Activated B cell treated with CpG ODN at 0.5 μM for 24 hours (primary cell): ENCODE measurements at places on chromosomes 4 and X.
A peak's percentile ranks its signal among the peaks of the same experiment; 100 is the strongest.

- DNase-seq: no peak
- no peak overlapping the region for H3K27ac ChIP-seq
- H3K4me3 ChIP-seq: peak overlapping the region; percentile 94
These were observed 2.8 kb downstream of the ACSL1 start for GRCh38 chr4:184823014-184823413.

- no peak overlapping the region for H3K4me3 ChIP-seq
- H3K36me3 ChIP-seq: no peaks in the 10 kb centered on the region
- DNase-seq: no peak
- H3K27me3 ChIP-seq: peaks cover 3% of the 10 kb centered on the region
- H3K4me1 ChIP-seq: no peaks in the 10 kb centered on the region
- no peak overlapping the region for H3K27ac ChIP-seq
These were observed 50.9 kb downstream of the ABCG2 start for GRCh38 chr4:88107406-88108107.

GRCh38 chr4:15963001-15963451, at the start of gene FGFBP2:
FGFBP2 (minus strand) TSS chr4:15963175; CDS start chr4:15963129, 46 bp downstream.
- DNase-seq: no peak
- H3K4me3 ChIP-seq: no peak within 1 kb of the TSS
- H3K4me1 ChIP-seq: peaks cover 9% of the 10 kb centered on the region
- H3K36me3 ChIP-seq: no peaks in the 10 kb centered on the region
- H3K27ac ChIP-seq: no peak within 1 kb of the TSS

GRCh38 chr4:5592272-5592671, 116.1 kb downstream of the EVC2 start:
- H3K27me3 ChIP-seq: no peaks in the 10 kb centered on the region
- no peak for DNase-seq
- no peak overlapping the region for H3K27ac ChIP-seq
- no peaks in the 10 kb centered on the region for H3K4me1 ChIP-seq

DNA sequence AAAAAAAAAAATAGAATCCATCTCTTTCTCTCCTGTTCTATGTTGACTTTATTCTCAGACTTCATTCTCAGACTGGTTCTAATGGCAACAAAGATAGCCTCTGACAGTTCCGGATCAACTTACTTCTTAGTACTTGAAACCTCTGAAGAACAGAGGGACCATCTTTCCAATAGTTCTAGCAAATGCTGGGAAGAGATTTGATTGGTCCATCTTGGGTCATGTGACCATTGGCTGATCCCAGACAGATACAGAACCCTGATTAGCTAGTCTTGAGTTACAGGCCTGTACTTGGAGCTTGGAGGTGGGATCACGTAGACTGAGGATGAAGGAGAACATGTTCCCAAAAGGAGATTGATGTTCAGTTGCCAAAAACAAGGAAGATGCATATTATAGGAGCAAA, 66.9 kb upstream of the STIM2 start:
- no peak overlapping the region for H3K27ac ChIP-seq
- peaks cover 4% of the 10 kb centered on the region for H3K27me3 ChIP-seq
- no peaks in the 10 kb centered on the region for H3K36me3 ChIP-seq
- no peak for DNase-seq
- peaks cover 2% of the 10 kb centered on the region for H3K4me1 ChIP-seq
- no peak overlapping the region for H3K4me3 ChIP-seq

DNA sequence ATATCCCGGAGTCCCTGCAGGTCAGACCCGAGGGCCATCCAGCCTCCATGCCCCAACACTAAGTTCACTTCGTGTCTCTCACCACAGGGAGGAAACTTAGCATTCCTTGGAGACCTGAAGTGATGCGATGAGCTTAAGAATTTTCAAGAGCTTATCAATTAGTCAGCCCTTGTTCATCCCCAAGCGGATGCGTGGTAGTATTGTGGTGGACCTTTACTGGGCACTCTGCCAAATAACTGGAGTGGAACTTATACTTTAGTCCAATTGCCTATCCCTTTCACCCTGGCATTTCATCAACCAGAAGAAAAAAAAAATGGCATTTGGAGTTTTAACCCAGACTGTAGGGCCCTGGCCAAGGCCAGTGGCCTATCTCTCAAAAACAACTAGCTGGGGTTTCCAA, 137.1 kb downstream of the RELL1 start:
- no peak overlapping the region for H3K27ac ChIP-seq
- peaks cover 2% of the 10 kb centered on the region for H3K36me3 ChIP-seq
- DNase-seq: no peak
- H3K4me3 ChIP-seq: no peak overlapping the region
- peaks cover 1% of the 10 kb centered on the region for H3K27me3 ChIP-seq
- no peaks in the 10 kb centered on the region for H3K4me1 ChIP-seq

DNA sequence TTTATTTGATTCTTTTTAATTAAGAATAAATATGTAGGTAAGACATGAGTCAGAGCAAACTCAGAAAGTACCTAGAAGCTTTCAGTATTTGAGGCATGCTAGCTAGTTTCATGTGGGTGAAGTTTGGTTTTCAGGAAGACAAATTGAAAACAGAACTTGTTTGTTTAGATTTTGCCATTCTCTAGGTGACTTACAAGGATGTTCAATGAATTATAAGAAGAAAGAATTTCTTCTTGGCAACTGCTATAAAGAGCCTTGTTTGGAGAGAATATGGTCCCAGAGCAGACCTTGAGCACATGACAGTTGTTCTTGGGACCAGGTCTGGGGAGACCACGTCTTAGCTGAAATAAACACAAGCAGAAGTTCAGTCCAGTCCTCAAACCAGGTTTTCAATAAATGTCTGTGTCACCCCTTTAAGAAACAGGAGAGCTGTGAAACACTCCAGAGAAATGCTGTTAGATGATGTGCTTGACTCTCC, 38.0 kb upstream of the IL21 start:
- H3K27ac ChIP-seq: no peak overlapping the region
- H3K4me3 ChIP-seq: no peak overlapping the region
- no peaks in the 10 kb centered on the region for H3K4me1 ChIP-seq
- H3K36me3 ChIP-seq: no peaks in the 10 kb centered on the region
- H3K27me3 ChIP-seq: peaks cover 6% of the 10 kb centered on the region
- DNase-seq: no peak

DNA sequence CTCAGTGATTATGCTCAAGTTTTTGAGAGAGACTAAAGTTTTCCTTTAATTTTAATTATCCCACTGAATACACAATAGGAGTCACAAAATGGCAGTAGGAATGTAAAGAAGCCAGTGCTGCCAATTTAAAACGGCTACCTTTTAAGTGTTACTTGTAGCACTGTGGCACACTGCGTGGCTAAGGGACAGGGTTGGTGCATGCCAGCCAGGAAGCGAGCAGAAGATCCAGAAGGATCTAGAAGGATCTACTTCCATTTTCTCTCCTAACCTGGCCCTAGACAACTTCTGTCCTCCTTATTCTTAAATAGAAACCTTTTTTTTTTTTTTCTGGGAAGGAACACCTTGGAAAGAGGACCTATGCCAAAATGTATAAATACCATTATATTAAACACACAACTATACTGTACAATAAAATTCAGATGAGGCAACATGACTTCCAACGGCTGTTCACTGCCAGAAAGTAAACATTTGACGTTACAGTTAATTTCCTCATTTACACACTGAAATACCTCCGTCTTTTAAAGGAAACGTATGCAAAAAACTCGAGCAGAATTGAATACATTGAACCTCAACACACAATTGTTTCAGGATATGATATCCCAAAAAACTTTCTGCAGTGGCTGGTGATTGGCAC, 2.7 kb downstream of the USP26 start:
- no peak for DNase-seq
- no peaks in the 10 kb centered on the region for H3K27me3 ChIP-seq
- no peaks in the 10 kb centered on the region for H3K36me3 ChIP-seq
- H3K4me1 ChIP-seq: no peaks in the 10 kb centered on the region

GRCh38 chr4:1515763-1516162, 109.5 kb upstream of the NKX1-1 start:
- no peak for DNase-seq
- peaks cover 19% of the 10 kb centered on the region for H3K27me3 ChIP-seq

GRCh38 chr4:26648260-26648659, 64.4 kb downstream of the TBC1D19 start:
- no peaks in the 10 kb centered on the region for H3K27me3 ChIP-seq
- H3K36me3 ChIP-seq: peaks cover 9% of the 10 kb centered on the region
- H3K4me1 ChIP-seq: no peaks in the 10 kb centered on the region
- no peak overlapping the region for H3K27ac ChIP-seq

GRCh38 chr4:95742872-95743271, 97.0 kb upstream of the PDHA2 start:
- H3K4me1 ChIP-seq: no peaks in the 10 kb centered on the region
- H3K36me3 ChIP-seq: no peaks in the 10 kb centered on the region
- H3K27me3 ChIP-seq: no peaks in the 10 kb centered on the region
- no peak for DNase-seq
- no peak overlapping the region for H3K4me3 ChIP-seq
- H3K27ac ChIP-seq: no peak overlapping the region

GRCh38 chrX:38718311-38718710, 82.9 kb upstream of the MID1IP1 start:
- DNase-seq: no peak
- no peaks in the 10 kb centered on the region for H3K36me3 ChIP-seq
- peaks cover 4% of the 10 kb centered on the region for H3K4me1 ChIP-seq
- H3K27ac ChIP-seq: no peak overlapping the region

DNA sequence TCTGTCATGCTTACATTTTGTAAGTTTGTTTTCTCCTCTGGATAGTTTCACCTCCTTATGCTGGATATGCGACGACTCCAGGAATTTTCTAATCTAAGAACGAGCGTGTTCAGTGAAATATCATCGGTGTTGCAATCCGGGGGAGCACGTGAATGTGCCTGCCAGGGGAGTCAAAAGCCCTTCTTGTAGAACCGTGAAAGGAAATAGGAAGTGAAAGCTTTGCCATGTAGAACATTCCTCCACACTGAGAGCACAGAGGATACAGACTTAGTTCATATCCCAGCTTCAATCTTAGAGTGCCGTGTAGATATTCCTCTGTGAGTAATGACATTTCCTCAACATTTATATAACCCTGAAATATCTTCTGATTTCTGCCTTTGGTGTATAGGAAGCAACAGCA, 121.2 kb downstream of the VEGFC start:
- H3K27me3 ChIP-seq: no peaks in the 10 kb centered on the region
- H3K27ac ChIP-seq: no peak overlapping the region
- DNase-seq: no peak
- no peaks in the 10 kb centered on the region for H3K4me1 ChIP-seq
- no peak overlapping the region for H3K4me3 ChIP-seq
- H3K36me3 ChIP-seq: no peaks in the 10 kb centered on the region

DNA sequence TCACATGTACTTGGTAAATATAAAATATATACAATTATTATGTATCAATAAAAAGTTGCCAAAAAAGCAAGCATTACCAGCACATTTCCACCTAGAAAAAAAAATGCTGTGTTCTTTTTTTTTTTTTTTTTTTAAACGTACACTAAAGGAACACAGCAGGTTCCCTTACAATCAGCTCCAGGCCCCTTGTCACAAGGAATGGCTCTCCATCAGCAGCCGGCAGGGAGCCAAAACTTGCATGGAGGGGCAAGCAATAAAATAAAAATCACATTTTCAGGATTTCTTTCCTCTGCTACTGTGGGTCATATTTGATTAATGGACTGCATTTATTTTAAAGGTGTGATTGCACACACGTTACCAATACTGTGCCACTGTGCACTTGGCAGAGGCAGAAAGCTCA, 460.3 kb downstream of the GPAT3 start:
- no peak overlapping the region for H3K4me3 ChIP-seq
- no peaks in the 10 kb centered on the region for H3K4me1 ChIP-seq
- H3K36me3 ChIP-seq: no peaks in the 10 kb centered on the region
- no peak overlapping the region for H3K27ac ChIP-seq
- H3K27me3 ChIP-seq: no peaks in the 10 kb centered on the region

DNA sequence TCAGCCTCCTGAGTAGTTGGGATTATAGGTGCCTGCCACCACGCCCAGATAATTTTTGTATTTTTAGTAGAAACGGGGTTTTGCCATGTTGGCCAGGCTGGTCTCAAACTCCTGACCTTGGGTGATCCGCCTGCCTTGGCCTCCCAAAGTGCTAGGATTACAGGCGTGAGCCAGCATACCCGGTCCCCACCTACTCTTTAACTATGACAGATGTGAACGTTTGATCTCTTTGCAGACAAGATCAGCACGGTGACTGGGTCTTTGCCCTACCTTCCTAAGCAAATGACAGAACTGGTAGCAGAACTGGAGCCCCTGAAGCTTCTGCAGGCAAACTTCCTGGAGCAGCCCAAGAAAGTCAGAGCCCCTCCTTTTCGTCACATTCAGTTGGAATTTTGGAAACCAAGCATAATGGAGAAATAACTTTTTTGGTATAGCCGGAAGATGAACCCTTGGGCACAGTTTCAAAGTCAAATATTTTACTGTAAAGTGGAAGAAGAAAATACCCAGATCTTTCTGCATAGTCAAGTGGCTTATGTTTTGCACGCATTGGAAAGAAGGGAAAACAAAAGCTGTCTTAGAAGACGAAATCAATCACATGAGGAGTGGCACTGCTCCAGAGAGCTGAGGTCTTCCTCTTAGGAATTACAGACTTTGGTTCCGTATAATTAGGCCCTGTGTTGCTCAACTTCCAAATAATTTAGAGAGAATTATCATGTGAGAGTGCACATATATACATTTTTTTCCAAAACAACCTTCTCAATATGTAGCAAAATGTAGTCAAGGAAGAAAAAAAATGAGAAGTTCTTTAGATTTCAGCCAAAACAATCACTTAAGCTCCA, 90.6 kb downstream of the SORBS2 start:
- no peak overlapping the region for H3K27ac ChIP-seq
- H3K4me1 ChIP-seq: no peaks in the 10 kb centered on the region
- peaks cover 3% of the 10 kb centered on the region for H3K27me3 ChIP-seq
- H3K36me3 ChIP-seq: no peaks in the 10 kb centered on the region

DNA sequence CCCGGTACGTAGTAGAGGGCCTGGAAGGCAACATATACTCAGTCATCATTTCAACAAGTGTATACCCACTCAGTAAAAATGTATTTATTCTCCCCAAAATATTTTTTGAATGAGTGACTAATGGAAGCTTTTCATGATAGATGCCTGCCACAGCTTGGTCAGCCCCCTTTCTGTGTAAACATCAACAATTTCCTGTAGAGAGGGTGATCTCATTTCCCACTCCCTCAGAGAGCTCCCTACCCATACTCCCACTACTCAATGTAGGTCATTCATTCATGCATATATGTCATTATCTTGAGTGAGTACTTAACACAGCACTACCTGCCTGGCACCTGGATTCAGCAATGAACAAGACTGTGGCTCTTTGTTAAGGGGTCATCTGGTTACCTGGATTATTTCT, 81.9 kb downstream of the STK32B start:
- no peaks in the 10 kb centered on the region for H3K36me3 ChIP-seq
- H3K4me3 ChIP-seq: no peak overlapping the region

DNA sequence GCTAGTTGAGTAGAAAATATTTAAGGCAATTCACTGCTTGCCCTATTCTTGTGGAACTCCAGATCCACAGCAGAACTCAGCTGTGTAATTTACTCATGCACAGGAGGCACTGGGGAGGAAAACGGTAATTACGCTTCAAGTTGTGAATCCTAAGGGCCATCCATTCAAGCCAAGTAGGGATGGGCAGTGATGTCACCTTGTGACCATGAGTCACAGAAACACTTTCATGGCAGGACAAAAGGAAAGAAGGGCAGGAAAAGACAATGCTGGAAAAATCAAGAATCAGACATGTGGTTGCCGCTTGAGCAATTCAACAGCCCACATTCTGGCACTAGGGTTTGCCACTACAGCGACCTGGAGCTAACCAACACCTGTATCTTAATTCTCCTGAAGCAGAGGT, 1.4 kb downstream of the PAQR3 start:
- no peak for DNase-seq
- H3K4me1 ChIP-seq: peaks cover 20% of the 10 kb centered on the region
- peak overlapping the region; percentile 29 for H3K4me3 ChIP-seq
- no peak overlapping the region for H3K27ac ChIP-seq

GRCh38 chr4:31094474-31094873, 374.3 kb downstream of the PCDH7 start:
- H3K27me3 ChIP-seq: no peaks in the 10 kb centered on the region
- no peak overlapping the region for H3K27ac ChIP-seq
- DNase-seq: no peak
- no peaks in the 10 kb centered on the region for H3K36me3 ChIP-seq
- no peak overlapping the region for H3K4me3 ChIP-seq
